ENCODE measurements at places on chromosomes 11 and 22. TPM values are rescaled to one million over a fixed set of nuclear protein-coding genes. Genes with fewer than 3 reads are reported as not detected.
A peak's percentile ranks its signal among the peaks of the same experiment; 100 is the strongest.

DNA sequence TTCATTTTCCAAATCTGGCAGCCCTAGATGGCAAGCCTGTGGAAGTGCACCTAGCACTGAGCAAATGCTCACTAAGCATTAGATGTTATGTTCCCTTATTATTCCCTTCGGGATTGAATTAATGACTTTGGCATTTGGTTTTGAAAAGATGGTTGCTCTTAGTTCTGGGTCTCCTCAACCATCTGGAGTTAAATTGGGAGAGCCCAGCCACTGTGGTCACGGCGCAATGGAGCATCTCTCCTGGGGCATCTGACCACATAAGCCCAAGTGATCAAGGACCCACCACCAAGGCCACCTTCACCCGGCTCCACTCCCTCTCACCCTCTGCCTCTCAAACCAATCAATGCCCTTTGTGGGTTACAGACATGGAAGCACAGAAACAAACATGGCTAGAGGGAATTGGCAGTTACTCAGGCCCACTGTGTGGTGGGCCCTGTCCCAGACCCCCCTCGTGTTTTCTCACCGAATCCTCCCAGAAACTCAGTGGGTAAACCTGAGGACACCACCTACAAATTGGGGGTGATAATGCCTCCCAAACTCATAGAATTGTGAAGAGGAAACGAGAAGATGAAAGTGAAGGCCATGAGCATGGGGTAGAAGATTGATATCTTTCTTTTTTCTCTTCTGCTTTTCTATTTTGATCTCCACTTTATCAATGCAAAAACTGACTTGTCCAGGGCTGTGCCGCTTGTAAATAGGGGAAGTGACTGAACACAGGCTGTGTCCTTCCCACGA is 52.2 kb downstream of the IRAG1 start:
- DNase-seq: no peak

GRCh38 chr11:85109141-85109540 is 518.0 kb downstream of the DLG2 start:
- no peak for DNase-seq

DNA sequence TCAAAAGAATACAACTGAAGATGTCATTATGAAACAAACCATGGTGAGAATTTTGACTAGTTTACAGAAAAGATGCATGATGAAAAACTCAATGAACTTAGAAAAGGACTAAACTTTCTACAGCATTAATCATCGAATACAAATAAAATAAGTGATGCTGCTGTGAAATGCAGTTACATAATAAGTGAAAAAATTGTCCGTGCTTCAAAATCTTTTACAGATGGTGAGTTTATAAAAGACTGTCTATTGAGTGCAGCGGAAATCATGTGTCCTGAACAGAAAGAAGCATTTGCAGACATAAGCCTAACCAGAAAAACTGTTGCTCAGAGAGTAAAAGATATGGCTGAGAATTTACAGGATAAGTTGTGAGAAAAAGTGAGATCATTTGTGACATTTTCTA is 33.8 kb downstream of the NEAT1 start:
- DNase-seq: no peak

DNA sequence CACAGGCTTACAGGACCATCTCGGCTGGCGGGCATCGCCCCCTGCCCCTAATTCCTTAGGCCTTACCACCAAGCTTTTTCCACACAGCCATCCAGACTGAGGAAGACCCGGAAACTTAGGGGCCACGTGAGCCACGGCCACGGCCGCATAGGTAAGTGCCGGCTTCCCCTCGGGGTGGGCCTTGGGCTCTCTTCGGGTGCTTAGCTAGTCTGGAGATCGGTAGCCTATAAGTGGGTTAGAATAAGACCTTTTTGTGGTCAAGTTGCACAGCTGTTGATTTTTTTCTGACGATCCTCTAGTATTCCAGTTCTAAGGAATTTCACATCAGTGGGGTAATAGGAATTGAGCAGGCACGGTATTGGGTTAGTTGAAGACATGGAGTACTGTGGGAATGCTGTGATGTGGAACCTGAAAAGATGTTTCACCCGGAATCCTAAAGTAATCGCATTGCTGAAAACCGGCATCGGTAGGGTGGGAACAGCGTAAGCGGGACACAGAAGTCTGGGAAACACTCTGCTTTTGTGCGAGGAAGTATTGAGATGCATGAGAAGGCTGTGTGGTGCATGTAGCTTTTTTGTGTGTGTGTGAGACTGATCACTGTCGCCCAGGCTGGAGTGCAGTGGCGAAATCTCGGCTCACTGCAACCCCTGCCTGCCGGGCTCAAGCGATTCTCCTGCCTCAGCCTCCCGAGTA is 669 bp downstream of the RPL27A start:
- DNase-seq: no peak

DNA sequence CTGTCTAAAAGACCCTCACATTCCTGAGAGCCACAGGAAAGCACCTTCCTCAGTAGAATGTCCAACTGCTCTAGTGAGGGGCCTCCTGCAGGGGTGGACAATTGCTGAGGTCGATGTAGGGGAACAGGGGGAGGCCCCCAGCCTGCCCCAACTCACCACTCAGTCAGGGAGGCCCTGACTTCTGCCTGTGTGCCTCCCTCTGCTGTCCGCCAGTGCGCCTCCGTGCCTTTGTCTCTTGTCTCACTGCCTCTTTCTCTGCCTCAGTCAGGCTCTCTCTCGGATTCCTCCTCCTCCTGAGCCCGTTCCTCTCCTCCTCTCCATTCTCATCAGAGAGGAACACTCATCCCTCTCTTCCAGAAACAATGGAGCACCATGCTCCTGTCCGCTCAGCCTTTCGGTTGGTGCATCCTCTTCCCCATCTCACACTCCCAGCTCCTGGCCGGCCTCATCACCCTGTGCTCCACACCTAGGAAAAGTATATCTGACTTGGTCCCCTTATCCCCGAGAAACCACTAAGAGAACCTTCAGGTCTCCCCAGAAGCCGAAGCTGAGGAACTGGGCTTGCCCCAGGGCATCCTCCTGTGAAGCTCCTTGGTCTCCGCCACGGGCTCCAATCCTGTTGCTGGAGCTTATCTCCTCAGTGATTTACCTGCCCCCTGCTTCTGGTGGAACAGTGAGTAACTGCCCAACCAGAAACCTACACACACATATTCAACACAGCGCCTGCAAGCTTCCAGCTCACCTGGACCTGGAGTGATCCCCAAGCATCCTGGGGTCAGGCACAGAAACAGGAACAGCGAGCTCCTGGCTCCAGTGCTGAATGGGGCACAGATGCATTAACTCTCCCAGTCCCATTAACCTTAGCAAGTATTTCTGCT is 2.3 kb downstream of the B3GAT1 start:
- no peak for DNase-seq

DNA sequence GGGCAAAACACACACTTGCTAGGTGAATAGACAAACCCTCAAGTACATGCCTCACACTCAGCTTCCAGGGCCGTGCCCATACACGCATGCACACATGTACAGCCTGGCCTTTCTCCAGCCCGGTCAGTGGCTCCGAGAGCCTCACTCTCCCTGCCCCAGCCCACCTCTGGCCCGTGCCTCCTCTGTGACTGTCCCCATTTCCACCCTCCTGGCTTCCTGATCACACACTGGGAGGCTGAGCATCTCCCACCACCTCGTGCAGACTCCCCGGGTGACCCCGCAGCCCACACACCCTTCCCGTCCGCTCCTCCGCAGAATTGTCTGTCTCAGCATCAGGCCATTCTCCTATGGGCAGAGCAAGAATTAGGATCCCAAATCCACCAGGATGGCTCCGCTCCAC is 634.1 kb downstream of the TBC1D22A start:
- DNase-seq: no peak

- no peak for DNase-seq
Measured at GRCh38 chr22:17117400-17117799, 3.8 kb downstream of the TMEM121B start.

DNA sequence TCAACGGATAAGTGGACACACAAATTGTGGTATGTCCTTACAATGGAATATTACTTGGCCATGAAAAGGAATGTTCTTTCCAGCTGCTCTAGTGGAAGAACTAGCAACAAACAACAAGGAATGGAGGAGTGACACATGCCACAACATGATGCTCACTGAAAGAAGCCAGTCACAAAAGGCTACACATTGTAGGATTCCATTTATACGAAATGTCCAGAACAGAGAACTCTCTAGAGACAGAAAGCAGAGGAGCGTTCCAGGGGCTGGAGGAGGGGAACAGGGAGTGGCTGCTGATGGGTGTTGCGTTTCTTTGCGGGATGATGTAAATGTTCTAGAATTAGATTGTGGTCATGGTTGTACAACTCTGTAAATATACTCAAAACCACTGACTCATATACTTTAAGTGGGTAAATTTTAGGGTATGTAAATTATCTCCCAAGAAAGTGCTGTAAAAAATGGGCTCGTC is 32.4 kb upstream of the PDGFB start:
- no peak for DNase-seq

- DNase-seq: no peak
Measured at GRCh38 chr11:70575396-70576060, 177.2 kb downstream of the CTTN start.

DNA sequence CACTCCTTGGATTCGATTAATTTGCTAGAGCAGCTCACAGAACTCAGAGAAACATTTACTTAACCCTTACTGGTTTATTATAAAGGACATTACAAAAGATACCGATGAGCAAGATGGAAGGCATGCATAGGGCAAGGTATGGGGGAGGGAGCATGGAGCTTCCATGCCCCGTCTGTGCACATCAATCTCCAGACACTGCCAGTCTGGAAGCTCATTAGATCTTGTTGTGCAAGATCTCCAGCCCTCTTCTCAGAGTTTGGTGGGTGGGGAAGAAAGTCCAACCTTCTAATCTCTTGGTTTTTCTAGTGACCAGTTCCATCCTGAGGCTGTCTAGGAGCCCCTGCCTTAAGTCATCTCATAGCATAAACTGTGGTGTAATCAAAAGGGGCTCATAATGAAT is 190.7 kb downstream of the UVRAG start:
- no peak for DNase-seq

DNA sequence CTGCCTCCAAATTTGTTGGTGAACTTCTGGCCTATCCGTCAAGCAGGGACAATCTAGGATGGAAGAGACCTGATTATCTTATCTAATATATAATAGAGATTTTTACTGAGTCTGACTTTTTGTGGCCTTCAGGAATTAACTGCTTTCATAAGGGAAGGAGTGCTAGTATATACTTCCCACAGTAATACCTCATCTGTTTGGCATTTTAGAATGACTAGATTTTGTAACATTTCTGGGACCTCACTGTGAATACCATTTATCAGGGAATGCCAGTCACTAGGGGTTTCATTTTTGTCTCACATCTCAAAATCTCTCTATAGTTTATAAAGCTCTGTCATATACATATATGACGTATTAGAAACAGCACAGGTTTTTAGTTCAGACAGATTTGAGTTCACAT is 114.3 kb downstream of the INSC start:
- DNase-seq: no peak

DNA sequence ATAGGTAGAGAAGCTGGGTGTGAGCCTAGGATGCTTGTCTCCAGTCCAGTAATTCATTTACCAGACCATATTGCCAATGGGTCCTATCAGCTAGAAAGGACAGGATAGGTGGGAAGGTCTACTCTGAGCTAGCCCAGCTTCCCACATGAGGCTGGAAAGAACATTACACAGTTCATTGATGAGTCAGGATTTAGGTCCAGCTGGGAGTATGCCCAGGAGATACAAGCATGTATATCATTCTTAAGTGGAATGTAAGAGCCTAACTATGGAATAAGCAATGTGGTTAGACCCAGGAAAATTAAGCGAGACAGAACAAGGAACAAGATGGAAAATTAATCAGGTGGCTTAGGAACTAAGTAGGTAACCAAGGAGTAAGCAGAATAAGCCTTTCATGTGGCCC is 59.0 kb upstream of the TBCEL start:
- DNase-seq: no peak

- DNase-seq: no peak
Measured at GRCh38 chr22:20882855-20883254, 24.0 kb downstream of the SNAP29 start.

- DNase-seq: no peak
Measured at GRCh38 chr11:15107730-15108515, 6.8 kb upstream of the INSC start.

DNA sequence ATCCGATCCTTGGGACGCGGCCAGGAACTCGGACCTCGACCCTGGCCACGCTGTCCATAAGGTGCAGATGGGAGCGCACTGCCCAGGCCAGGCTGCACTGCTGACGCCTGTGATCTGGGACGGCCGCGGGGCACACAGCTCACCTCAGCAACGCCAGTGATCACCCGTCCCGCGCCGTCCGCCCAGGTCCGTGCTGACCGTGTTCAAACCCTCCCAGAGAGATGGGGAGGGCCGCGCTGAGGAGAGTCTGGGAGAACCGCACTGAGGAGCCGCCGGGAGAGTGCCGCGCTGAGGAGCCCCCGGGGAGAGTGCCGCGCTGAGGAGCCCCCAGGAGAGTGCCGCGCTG is 636 bp downstream of the KCNQ1OT1 start:
- DNase-seq: peak; percentile 26

DNA sequence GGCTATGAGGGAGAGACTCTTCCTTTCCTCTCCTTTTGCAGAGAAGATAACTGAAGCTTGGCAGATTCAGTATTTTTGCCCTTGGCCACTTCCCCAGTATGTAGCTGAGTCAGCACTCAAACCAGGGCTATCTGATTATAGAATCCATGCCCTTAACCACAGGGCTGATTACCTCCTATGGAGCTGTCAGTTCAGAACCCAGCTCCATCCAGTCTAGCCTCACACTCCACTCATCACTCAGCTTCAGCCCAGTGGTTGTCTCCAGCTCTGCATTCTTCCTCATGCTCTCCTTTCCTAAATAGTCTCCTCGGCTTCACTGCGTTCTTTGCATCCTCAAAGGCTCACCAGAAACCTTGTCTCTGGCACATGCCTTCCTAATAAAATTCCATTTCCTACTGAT is 151.6 kb upstream of the BLID start:
- peak; percentile 23 for DNase-seq

DNA sequence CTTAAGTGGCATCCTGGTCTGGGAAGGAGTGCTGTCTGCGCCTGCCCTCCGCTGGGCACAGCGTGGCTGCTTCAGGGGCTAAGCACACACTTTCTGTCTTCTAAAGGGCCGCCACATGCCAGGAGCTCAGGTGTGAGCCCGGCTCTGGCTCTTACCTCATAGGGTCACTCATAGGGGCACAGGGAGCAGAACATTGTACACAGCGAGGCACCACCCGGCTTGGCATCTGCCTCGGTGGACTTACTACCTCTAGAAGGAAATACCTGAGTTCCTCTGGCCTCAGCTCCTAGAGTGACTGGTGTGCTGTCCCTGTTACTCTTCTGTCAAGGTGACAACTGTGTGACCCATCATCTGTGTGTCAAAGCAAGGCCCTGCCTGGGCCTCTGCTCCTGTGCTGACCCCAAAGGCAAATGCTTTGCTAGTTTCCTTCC is 13.4 kb downstream of the NEAT1 start:
- DNase-seq: no peak

- no peak for DNase-seq
Measured at GRCh38 chr22:41038732-41039131, 53.7 kb upstream of the EP300 start.

The OR8G1 gene
- not detected for total RNA-seq

The CECR2 gene
- total RNA-seq: 12.5 TPM

The CRYBB2 gene
- total RNA-seq: 0.31 TPM

The SORL1 gene
- 61.7 TPM for total RNA-seq

The OR2D2 gene
- 0.25 TPM for total RNA-seq

Measured in lung (tissue), 17 donors.